ENCODE measurements at places on chromosomes 3 and 15. TPM values are rescaled to one million over a fixed set of nuclear protein-coding genes. Genes with fewer than 3 reads are reported as not detected.

DNA sequence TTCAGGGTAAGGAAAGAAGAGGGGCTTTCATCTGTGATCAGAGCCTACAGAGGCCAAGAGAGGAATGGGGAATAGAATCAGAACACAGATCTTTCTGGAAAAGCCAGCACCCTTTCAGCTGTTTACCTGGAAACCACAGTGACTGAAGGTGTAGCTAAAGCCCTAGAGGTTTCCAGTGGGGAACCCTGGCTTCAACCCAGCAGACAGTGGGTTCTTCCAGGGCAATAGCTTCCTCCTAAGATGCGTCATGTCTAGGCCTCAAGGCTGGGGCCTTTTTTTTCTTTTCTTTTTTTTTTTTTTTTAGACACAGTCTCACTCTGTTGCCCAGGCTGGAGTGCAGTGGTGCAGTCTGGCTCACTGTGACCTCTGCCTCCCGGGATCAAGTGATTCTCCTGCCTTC is 3.1 kb upstream of the CPNE9 start:
- no peak for DNase-seq

DNA sequence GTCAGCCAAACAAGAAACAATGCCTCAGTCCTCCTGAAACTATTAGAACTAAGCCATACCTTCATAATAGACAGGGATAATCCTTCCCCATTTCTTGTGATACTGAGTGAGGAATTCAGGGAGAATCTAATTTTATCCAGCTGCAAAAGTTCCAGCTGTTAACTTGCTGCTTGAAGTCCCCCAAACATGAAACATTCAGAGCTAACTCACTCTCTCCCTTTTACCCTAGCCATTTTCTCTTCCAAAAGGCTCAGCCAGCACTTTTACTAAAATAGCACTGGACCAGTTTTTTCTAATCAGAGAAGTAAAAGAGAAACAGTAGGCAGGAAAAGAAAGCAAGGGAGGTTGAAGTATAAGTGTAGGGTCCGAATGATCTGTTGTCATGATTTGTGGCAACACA is 268.1 kb downstream of the TAFA4 start:
- no peak for DNase-seq

- no peak for DNase-seq
Observed at GRCh38 chr3:128330214-128330842, 136.4 kb downstream of the DNAJB8 start.

GRCh38 chr3:179882292-179882691 is 154.4 kb downstream of the PEX5L start:
- no peak for DNase-seq

- no peak for DNase-seq
Observed at GRCh38 chr15:59296181-59296617, 76.5 kb downstream of the MYO1E start.

GRCh38 chr3:74263031-74263430 is 351.4 kb downstream of the CNTN3 start:
- DNase-seq: no peak

GRCh38 chr15:67472957-67473356 is 48.0 kb upstream of the C15orf61 start:
- no peak for DNase-seq

DNA sequence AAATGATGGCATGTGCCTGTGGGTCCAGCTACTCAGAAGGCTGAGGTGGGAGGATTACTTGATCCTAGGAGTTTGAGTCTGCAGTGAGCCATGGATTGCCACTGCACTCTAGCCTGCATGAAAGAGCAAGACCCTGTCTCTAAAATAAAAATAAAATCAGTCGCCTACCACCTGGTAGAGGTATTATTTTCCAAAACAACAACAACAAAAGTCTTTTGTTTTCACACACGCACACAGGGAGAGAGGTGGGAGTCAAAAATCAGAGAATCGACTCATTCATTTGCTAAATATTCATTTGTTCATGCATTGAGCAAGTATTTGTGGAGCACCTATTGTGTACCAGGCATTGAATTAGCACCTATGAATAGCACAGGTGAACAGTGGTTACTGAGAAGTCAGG is 218.1 kb downstream of the LRTM1 start:
- no peak for DNase-seq

DNA sequence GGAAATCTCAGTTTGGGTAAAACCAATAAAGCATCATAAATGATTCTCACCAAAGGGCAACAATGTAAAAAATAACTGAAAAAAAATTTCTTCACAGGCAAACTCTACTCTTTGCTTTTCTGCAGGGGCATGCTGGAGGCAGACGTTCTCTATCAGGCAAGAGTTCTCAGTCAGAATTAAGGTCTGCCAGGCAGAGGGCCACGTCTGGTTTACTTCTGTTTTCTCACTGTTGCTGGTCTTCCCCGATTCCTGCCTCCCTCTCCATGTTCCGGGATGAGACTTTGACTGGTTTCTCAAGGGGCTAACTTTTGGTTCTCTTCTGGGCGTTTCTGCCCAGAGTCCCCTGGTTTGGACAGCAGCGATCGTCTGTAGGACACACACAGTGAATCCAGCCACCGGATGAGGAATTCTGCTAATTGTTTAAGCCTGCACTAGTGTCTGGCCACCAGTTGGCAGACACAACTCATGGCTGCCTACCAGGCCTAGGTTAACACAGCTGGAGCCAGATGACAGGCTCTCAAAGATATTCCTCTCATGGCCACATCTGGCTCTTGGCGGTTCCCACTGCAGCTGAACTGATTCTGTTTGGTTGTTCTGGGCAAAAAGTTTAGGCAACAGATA is 273.1 kb downstream of the FOXP1 start:
- no peak for DNase-seq

DNA sequence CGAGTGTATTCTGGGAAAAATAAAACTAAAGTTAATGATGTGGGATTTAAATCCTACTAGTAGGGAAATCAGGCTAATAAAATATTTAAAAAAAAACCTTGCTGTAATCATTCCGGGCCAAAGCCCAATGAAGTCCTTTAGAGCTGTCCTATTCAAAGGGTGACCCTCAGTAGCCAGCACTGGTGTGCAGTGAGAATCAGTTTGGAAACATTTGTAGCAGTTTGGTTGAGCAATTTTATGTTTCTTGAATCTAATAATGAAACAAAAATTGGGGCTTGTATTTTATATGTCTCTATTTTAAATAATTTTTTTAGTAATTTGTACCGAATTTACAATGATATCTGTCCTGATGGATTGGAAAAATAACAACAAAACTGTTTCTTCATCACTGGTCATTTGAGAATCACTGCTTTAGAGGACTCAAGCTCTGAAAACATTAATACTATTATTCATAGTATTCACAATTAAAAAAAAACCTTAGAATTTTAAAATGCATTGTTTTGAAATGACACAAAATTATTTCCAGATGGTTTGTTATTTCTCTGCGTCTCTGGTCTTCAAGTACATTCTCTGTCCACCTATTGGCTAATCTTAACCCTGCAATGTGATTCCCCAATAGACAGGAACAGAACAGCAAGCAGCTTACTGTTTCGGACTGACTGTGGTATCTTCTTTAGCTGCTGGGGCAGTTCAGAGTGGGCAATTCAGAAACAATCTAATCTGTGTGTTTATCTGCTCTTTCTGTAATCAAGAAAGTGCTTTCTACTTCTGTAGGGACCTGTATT is 71.2 kb downstream of the OTOL1 start:
- no peak for DNase-seq

DNA sequence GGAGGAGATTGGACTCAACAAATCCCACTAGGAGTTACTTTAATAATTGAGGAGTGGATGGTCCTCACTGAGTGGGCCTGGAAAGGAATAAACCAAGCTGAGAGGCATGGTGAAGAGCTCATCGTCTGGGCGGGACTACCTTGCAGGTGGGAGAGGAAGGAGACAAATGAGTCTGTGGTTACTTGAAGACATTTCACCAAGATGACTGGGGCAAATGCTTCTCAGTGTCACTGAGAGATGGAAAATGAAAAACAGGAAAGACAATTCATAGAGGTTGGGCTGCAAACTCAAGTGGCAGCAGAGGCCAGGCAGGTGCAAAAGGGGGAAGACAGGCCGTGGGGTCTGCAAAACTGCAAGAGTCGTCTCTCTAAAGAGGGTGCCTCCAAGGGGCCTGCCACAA is 1.5 kb upstream of the ARHGAP31 start:
- no peak for DNase-seq

DNA sequence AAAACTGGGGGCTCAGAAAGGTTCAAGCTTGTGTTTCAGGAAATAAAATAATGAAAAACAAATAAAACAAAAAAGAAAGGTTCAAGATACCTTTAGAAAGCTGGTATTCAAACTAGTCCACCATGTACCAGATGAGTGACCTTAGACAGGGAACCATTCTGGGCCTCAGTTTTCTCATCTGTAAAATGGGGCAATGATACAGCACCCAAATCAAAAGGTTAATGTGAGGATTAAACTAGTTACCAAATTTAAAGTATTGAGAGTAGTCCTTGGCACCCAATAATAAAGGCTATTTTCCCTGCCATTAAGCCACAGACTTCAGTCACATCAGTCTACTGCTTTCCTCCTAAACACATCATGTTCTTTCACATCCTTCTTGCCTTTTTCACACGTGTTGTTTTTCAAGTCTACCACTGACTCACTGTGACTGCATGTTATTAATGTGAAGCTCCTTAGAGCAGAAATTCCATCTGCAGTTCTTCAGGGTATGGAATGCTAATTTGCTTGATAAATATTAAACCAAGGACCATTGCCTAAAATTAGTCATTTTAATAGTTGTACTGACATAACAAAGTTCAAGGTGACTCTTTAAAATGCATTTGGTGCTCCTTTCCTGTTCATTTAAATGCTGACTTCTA is 19.9 kb downstream of the TAMM41 start:
- no peak for DNase-seq

DNA sequence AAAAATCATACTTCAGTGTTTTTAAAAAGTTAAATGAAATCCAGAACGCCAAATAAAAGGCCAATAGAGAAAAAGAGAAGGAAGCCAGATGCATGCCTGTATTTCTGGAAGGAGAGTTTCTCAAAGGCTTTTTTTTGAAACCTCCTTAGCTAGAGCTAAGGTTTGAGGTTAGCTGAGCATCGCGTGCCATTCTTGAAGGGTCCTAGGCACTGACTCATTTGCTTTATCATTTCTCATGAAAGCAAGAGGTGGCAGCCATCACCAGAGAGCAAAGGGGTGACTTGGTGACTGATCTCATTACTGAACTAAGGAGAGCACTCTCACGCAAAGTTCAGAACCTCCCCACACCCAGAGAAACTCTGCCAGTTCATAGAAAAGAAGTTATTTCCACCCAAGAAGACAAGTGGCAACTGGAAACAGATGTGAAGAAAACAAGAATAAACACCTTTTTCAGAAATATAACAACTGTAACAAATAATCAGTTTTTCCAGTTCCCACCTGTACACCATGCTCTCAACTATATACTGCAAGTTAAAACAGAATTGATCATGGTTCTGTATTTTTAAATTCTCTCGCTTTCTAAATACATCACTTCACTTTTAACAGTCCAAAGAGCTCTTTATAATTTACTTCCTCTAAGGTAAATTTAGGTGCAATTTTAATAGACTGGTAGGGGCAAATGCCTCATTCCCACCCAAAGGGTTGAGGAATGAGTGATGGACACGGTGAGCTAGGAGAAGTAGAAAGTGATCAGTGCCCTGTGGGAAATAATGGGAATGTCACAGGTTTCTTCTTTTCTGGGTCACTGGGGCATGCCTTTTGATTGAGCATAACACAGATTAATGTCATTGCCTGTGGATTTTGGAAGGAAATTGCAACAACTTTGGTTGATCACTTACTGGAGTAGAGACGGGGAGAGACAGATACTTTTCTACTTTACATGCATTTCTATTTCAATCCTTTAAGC is 24.7 kb downstream of the GPR15 start:
- DNase-seq: no peak

DNA sequence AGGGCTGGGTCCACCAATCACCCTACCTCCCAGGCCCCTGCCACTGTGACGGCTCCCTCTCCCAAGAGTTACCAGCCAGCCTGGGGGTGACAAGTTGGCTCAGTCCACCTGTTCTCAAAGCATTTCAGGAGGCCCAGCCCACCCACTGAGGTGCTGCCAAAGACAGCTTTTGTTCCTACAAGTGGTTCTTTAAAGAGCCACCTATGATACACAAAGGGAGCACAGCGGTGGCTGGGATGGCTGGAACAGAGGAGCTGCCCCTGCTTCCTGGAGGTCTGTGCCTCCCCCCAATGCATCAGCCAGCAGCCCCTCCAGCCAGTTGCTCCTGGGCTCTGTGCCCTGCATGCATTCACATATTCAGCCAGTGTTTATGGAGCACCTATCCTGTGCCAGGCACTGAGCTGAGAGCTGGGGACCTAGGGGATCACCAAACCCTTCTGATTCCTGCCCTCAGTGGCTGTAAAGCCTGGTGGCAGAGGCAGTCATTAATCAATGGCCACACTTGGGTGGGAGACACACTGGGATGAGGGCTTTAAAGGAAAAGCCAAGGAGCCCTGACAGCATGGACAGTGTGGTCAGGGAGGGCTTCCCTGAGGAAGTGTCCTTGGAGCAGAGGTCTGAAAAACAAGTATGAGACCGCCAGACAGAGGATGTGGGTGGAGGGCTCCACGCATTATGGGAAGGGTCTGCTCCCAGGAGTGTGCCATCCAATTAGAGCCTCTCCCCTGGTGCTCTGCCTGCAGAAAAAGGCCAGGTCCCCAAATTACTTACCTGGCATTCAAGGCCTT is 107.1 kb upstream of the LINGO1 start:
- no peak for DNase-seq

DNA sequence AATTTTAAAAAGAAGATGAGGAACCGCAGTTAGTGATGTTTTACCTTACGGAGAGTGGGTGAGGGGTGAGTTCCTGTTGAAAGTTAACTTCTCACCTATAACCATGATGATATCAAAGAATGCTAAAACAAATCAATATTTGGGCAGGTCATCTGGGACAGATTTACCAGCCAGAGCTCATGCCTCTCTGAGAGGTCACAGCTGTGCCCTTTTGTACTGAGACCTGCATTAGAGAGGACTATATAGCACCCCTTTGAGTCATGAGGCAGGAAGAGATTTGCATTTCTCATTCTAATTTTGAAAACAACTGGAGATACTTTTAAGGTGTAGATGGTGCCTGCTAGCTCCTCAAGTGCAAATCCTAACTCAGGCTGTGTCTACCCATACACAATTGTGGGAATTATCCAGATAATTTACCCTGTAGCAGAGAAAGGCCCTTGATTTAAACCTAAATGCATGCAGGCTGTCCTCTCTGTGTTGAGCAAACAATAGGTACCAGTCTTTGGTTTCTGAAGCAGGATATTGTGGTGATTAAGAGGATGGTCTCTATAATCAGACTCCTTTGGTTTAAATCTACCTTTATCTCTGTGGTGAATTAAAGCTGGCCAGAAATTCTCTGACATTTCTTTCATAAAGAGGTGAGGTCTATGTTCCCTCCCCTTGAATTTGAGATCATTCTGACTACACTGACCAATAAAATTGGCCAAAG is 5.8 kb upstream of the TM4SF4 start:
- DNase-seq: no peak

GRCh38 chr3:76307556-76307955 is 522.2 kb upstream of the ZNF717 start:
- no peak for DNase-seq

GRCh38 chr15:59819092-59819491 is 130.0 kb upstream of the BNIP2 start:
- no peak for DNase-seq

GRCh38 chr3:53353202-53353601 is 5.9 kb upstream of the DCP1A start:
- DNase-seq: no peak

The SNTN gene
- not detected for total RNA-seq

The CLCN2 gene
- total RNA-seq: 10.8 TPM
